ENCODE measurements at places on chromosomes 5 and 9.

- no peak for DNase-seq
- no peaks in the 10 kb centered on the region for H3K4me1 ChIP-seq
- no peak overlapping the region for H3K27ac ChIP-seq
- no peaks in the 10 kb centered on the region for H3K36me3 ChIP-seq
- peaks cover 18% of the 10 kb centered on the region for H3K27me3 ChIP-seq
Observed at GRCh38 chr9:115164511-115164974, 46.6 kb upstream of the TNC start.

DNA sequence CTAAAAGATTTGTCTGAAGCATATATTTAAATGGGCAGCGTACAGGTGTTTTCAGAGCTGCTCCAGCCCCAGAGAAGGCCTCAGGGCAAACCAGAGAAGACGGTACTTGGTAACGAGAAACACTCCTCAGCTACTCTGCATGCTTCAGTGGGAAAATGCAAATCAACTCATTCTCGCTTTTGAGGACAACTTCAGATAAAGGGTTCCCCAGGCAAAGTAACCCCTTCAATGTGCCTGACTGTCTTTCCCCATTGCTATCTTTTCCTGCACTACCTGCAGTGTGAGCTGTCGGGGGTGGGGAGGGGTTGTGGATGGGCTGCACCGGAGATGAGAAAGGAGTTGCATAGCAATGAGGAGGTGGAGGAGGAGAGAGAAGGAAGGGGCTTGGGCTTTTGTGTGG, 339.7 kb upstream of the CLINT1 start:
- no peak overlapping the region for H3K27ac ChIP-seq
- H3K4me3 ChIP-seq, result no peak overlapping the region
- no peak for DNase-seq

DNA sequence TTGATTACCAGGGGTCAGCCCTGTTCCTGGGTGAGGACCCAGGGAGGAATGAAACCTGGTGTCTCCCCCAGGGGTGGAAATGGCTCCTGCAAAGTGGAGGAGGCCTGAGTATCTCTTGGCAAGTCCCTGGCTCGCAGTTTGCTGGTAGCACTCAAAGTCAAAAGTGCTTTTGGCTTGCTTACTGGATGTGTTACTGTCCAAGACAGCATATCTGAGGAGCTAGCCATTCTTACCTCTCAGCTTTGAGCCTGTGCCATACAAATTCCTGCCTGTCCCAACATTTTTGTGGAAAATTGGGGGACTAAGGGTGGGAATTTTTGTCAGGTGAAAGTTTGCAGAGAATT, 9.9 kb downstream of the ZNF618 start:
- H3K27ac ChIP-seq, result peak overlapping the region; percentile 27
- H3K27me3 ChIP-seq, result peaks cover 28% of the 10 kb centered on the region
- no peak for DNase-seq
- H3K36me3 ChIP-seq, result no peaks in the 10 kb centered on the region

GRCh38 chr5:76371960-76372322, 31.1 kb upstream of the IQGAP2 start:
- no peaks in the 10 kb centered on the region for H3K27me3 ChIP-seq
- H3K27ac ChIP-seq, result no peak overlapping the region
- H3K36me3 ChIP-seq, result no peaks in the 10 kb centered on the region
- no peak for DNase-seq
- no peaks in the 10 kb centered on the region for H3K4me1 ChIP-seq

- peak overlapping the region; percentile 86 for H3K27ac ChIP-seq
- DNase-seq, result no peak
- peaks cover 55% of the 10 kb centered on the region for H3K4me1 ChIP-seq
- H3K36me3 ChIP-seq, result peaks cover 4% of the 10 kb centered on the region
- H3K4me3 ChIP-seq, result no peak overlapping the region
Observed at GRCh38 chr5:10303699-10304170, 4.0 kb downstream of the CMBL start.

All from left ventricle myocardium inferior (tissue), 1 donor.